GM10248 (cell line): ENCODE measurements at places on chromosomes 6 and 20.
A peak's percentile ranks its signal among the peaks of the same experiment; 100 is the strongest.

DNA sequence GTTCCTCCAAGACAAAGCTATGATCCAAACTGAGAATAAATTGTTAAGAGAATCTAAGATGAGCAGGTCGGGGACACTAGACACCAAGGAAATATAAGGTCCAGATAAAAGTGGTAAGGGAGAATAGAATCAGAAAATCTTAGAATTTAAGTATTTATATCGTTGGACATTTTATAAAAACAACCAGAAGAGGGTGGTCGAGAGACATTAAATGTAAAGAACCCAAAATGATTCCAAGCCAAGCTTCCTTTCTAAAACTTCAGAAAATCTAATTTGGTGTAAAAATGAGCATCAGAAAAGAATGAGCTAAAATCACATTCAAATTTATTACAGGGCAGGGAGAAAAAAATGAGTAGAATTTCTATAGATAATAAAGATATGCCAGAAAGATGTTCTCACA lies 97.8 kb upstream of the OGFRL1 start:
- no peak for DNase-seq

GRCh38 chr6:7992002-7992815 lies 72.0 kb downstream of the BLOC1S5 start:
- peak; percentile 66 for DNase-seq

- DNase-seq = no peak
Observed at GRCh38 chr6:124400261-124400999, 561.8 kb upstream of the RNF217 start.

DNA sequence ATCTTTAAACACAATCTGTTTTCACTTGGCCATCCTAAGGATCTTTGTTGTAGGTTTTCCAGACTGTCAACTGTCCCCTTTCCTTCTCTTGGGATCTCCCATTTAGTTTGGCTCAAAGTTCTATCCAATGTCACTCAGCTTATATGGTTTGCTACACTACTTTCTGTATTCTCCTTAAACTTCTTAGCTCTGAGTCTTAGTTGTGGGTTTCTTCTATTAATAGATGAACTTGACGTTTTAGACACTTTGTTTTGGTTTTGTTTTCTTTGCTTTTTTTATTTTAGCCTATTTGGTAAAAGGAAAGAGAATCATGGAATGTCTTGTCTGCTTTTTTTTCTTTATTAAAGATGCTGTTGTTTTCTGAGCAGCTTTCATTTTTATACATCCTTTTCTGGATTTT lies 11.4 kb downstream of the RMND1 start:
- DNase-seq = peak; percentile 31

GRCh38 chr20:956330-956951 lies 40.3 kb upstream of the ANGPT4 start:
- peak; percentile 80 for DNase-seq

DNA sequence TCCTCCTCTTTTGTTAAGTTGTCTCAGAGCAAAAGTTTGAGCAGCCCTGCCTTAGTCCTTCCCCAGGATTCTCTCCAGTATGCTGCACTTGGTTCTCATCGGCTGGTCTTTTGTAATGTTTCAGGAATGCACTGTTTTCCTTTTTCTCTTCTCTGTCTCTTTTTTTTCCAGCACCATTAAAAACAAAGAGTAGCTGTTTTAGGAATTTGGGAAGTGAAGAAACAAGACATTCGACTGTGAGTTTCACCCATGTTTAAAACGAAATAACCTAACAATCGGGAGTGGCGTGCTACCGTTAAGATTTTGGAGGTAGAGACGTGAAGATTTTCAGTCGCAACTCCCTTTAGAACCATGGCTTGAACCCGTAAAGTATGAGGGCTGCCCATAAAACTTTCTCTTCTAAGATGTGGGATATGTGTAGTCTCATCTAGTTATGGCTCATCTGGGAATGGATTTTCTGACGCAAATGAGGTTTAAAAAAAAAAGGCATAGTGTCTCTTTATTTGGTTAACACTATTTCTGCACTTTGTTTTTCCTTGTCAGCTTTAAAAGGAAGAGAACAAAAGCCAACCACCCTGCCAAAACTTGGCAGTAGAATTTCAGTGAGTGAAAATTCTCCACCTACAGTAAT lies 35.9 kb upstream of the RAB23 start:
- DNase-seq = no peak

GRCh38 chr6:110703906-110704594 lies 111.2 kb downstream of the CDK19 start:
- no peak for DNase-seq

DNA sequence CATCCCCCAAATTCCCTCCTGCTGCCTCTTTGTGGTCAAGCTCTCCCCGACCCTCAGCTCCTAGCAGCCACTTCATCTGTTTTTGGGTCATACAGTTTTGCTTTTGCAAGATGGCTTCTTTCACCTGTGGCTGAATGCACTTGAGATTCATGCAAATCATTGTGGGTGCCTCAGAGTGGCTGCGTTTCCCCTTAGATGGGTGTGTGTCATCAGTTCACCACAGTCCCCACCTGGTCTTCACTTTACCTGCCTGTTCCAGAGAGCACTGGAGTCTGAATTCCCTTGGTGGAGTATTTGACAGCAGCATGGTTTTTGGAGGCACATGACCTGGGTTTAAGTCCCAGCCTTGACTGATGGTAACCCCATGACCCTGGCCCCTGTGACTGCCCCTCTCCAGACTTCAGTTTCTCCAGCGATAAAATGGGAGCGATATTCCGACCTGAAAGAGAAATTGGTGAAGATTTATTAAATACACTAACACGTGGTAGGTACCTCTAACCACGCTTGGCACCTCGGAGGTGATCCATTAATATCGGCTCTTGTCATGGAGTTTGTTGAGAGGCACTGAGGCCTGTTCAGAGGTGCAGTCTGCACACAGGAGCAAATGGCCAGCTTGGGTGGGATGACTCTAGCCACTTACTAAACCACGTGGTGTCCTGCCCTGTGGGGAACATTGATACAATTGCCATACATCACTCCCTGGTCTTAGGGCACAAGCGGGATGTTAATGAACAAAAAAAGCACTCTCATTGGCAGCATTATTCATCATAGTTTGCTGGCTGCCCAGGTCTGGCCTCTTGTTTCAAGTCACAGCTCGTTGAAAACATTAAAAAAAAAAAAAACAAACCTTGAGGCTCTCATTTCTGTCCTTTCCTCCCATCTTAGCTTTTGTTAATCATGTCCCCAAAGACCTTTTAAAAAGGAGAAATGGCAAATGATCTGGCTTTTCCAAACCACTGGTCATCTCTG lies 167.2 kb upstream of the KCNG1 start:
- DNase-seq = no peak

DNA sequence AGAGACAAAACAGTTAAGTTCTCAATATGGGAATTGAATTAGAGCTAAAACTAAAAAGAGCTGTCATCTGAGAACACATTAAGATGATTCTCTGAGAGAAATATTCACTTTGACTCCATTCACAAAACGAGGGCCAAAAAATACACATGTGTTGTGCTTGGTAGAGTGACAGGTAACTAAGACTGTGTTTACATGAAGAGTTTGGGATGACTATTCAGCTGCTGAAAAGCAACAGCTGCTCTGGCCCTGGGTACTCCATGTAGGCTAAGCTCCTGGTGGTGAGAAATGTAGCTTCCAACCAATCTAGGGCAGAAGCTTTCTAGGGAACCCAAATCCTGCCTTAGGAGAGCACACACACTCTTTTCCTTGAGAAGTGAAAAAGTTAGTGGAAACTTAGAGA lies 184.5 kb downstream of the COL21A1 start:
- no peak for DNase-seq

DNA sequence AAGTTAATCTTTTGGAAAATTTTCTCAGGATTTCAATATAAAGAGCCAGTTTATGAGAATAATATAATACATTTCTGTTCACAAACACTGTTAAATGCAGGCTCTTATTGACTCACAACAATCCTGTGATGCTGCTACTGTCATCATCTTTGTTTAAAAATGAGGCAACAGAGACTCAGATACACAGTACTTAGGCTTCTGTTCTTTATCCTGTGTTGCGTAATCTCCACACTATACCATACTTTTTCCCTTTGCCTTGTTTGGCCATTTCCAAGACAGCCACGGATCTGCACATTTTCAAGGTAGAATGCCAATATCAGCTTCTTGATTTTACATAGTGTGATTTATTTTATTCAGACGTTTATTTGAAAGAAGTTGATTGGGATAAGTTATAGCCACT lies 699.0 kb upstream of the CITED2 start:
- no peak for DNase-seq

DNA sequence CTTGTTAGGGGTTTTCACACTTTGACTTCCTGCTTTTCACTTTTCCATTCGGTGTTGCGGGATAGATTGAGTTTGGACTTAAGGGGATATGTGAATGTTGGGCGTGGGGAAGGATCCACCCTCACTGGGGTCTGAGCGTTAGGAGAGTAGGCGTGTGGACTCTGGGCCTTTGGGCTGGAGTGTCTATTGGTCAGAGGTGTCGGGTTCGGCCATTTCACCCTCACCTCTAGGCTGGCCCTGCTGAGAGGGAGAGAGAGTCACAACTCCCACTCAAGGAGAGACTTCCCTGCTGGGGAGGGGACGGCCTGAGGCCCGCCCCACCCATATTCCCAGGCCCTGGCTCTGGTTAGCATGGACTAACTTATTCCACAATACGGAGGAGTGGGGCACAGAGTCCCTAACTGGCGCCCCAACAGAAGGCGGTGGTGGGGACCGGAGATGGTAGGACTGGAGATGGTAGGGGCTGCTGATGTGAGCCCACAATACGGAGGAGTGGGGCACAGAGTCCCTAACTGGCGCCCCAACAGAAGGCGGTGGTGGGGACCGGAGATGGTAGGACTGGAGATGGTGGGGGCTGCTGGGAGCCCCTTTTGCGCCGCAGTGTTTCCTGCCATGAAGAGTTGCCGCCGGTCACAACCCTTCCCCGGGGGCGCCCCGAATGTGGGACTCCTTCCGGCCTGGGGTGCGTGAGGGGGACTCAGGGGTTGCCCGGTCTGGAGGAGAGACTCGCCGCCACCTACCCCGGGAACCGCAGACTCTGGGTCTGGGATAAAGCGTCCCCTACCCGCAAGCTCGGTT lies 1.4 kb upstream of the PTPRA start:
- no peak for DNase-seq
